Activated CD8-positive, alpha-beta memory T cell treated with anti-CD3 and anti-CD28 coated beads, Interleukin-2, amount 10 ng/mL, durations not matched to agents 7 days and 5 days (primary cell): ENCODE measurements at places on chromosomes 6 and 20. TPM values are rescaled to one million over a fixed set of nuclear protein-coding genes. Genes with fewer than 3 reads are reported as not detected.

The TRIM38 gene
- total RNA-seq: 28.2 TPM

GRCh38 chr6:40999569-40999968 lies 39.5 kb downstream of the UNC5CL start:
- H3K27ac ChIP-seq: no peak overlapping the region
- H3K36me3 ChIP-seq: no peaks in the 10 kb centered on the region
- peaks cover 62% of the 10 kb centered on the region for H3K27me3 ChIP-seq

DNA sequence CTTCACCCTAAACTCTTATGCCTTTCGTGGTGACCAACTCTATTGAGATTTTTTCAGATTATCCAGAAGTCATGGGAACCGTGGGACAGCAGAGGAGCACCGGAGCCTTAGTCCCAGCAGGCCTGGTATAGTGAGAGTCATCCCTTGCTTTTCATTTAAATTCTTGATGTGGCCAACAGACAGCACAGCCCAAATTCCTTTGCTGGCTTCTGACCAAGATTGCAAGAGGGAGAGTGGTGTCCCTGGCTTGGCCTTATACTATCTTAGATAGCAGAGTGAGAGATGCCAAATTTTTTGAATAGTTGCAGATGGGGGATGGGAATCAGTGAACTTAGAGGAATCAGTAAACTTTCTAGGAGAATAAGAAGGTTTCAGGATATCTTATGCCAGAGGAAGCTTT lies 7.8 kb downstream of the STX11 start:
- H3K4me1 ChIP-seq: peaks cover 44% of the 10 kb centered on the region
- peaks cover 73% of the 10 kb centered on the region for H3K36me3 ChIP-seq
- no peak for DNase-seq
- no peak overlapping the region for H3K4me3 ChIP-seq

- peaks cover 3% of the 10 kb centered on the region for H3K4me1 ChIP-seq
- no peak overlapping the region for H3K27ac ChIP-seq
- H3K4me3 ChIP-seq: no peak overlapping the region
- peaks cover 3% of the 10 kb centered on the region for H3K36me3 ChIP-seq
- peaks cover 4% of the 10 kb centered on the region for H3K27me3 ChIP-seq
Observed at GRCh38 chr20:5745416-5746030, 4.7 kb upstream of the SHLD1 start.

- H3K27ac ChIP-seq: no peak overlapping the region
- H3K27me3 ChIP-seq: no peaks in the 10 kb centered on the region
- DNase-seq: no peak
- H3K4me3 ChIP-seq: no peak overlapping the region
Observed at GRCh38 chr20:6269168-6269873, 146.5 kb upstream of the FERMT1 start.
